Mammary microvascular endothelial cell (primary cell): ENCODE measurements at places on chromosomes 16 and 17. TPM values are rescaled to one million over a fixed set of nuclear protein-coding genes. Genes with fewer than 3 reads are reported as not detected.

Gene C1QTNF1
- total RNA-seq: 7.0 and 9.5 TPM in 2 replicates

Gene SMPD3
- total RNA-seq: 0.05 TPM in 1 of 2 replicates, not detected in the other

Gene TK1
- total RNA-seq: 174 and 189 TPM in 2 replicates

Gene CETP
- total RNA-seq: 24.0 and 30.0 TPM in 2 replicates

Gene PERCC1
- not detected in 2 replicates for total RNA-seq

Gene PIRT
- total RNA-seq: not detected in 2 replicates
